ENCODE measurements at places on chromosomes 3 and 15.

GRCh38 chr3:119221779-119222320 is 18.8 kb downstream of the B4GALT4 start:
- no peak for DNase-seq

DNA sequence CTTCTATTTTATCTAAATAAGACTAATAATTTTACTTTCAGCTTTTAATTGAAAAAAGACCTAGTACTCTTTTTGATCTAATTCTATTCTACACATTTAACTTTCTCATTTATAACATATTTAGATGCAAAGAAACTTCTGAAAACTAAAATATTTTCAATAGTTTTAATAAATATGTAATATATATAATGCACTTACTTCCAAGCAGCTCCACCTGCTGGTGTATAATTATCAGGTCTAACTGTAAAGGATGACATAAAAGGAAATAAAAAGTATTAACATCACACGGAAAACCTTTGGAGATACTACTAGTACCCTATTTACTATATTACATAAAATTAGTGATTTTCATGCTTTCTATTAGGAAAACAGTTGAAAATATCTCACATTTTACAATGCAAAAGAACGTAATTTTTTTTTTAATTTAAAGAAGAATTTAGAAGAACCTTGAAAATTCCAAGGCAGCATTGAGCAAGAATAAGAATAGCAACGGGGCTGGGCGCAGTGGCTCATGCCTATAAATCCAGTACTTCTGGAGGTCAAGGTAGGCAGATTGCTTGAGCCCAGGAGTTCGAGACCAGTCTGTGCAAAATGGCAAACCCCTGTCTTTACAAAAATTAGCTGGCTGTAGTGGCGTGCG is 10.2 kb downstream of the PLSCR5 start:
- no peak for DNase-seq

- DNase-seq = no peak
Observed at GRCh38 chr3:158642005-158642404, 2.3 kb upstream of the GFM1 start.

DNA sequence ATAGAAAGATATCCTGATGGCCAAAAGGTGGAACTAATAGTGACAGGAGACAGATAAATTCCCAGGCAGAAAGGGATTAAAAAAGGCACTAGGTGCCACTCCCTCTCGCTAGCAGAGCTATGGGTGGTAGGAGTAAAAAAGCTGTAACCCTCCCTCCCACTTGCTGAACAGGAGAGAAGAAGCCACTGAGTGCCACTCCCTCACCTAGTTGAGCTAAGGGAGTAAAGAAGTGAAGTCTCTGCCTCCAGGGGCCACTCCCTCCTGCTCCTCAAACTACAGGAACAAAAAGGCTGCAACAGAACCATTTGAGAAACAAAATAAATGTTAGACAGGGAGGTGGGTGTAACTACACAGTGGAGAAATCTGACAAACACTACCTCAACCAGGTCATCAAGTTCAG is 276.2 kb upstream of the EPHA6 start:
- no peak for DNase-seq

GRCh38 chr15:89307791-89308190 is 26.8 kb downstream of the POLG start:
- no peak for DNase-seq

DNA sequence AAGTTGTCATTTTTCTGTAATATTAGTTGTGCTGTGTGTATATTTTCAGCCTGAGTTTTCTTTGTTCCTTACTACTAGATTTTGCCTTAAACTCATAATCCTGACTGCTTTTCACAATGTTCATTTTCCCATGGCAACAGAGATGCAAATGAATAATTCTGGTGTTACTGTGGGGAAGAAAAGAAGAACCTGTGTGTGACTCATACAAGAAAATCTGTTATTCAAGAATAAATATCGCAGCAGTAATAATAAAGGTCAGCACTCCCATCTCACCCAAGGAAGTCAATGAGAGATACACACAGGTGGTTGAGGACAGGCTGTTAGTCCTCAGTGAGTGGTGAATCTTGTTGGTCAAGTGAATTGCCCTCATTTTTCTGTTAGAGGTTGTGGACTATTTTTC is 656.6 kb upstream of the NAALADL2 start:
- no peak for DNase-seq

DNA sequence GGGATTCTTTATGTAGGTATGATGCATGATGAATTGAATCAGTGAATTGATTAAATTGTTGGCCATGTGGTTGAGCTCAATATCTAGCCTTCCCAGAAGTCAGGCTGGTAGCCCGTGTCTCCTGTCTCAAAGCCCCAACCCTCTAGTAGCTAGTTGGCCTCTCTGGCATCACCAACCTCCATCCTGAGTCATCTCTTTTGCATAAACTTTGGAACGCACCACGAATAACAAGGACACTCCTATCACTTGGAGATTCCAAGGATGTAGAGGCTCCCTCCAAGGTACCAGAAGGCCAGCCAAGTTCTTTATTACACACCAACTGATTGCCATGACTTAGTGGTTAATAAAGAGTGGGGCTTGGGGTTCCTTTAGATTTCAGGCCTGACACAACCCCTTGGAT is 148.4 kb downstream of the APBA2 start:
- no peak for DNase-seq

- DNase-seq = no peak
Observed at GRCh38 chr3:133882986-133883586, 12.6 kb downstream of the RAB6B start.

GRCh38 chr3:102712896-102713295 is 278.1 kb downstream of the ZPLD1 start:
- peak; percentile 23 for DNase-seq

DNA sequence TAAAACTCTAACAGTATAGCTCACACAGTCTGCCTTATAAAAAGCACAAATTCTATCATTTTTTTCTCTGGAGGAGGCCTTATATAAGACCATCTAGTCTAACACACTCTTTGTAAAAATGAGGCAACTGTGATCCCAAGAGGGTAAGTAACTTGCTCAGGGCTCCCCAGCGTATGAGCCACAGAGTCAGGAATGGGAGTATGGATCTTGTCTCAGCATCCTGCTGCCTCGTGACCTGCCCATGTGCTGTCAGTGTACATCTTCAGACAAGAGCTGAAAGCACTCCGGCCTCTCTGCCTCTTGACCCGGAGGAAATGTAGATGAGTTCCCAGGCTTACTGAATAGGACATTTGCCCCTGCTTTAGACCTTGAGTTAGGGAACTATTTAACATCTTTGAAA is 28.4 kb upstream of the MEF2A start:
- DNase-seq = no peak

DNA sequence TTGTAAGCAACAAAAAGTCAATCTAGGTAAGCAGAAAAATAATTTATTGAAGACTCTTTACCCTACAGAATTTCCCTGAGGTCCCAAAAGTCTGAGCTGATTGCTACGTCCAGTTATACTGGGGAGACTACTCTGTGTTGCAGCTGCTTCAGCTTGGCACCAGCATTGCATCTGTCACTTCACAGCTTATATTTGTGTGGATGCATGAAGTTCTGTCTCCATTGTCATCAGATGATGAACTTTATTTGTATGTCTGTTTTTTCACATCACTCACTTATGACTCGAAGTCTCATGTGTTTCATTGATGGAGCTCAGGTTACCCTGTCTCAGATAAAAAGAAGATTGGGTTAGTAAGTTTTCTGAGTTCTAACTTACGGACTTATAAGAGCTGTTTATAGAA is 75.3 kb upstream of the LRRFIP2 start:
- no peak for DNase-seq

DNA sequence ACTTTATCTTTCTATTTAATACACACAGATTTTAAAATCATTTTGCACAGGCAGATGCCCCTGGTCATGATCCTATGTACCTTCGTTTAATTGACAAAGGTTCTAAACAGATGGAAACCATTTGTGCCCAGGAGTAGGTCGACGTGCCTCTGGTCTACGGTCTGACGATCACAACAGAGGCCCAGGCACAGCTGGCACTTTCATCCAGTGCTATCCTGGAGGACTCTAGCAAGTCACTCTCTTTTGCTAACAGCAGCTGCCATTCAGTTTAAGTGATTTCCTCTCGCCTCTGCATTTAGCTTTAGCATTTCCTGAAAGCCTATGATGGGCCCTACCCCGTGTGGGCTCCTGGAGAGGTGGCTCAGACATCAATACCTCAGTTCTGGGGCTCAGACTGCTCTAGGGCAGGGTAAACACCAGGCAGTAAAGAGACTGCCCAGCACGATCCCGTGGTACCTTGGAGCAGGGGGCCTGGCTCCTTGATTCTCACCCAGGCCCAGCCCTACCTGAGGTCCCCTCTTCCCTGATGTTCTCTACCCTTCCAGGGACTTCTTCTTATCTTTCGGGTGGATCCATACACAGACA is 83.2 kb upstream of the SNRPA1 start:
- no peak for DNase-seq

DNA sequence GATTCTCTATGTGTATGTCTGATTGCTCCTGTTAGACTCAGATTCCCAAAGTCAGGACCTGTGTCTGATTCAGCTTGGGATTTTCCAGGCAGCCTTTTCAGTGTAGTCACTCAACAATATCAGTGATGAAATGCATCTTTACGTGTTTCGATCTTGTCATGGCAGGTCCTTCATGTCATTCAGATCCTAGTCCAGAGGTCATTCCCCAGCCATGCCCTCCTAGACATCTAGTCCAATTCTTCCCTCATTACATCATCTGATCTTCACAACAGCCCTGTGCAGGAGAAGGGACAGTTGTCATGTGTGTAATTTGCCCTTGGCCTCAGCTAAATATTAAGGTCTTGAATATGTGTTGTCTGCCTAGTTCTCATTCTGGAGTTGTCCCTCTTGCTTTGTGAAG is 153.2 kb upstream of the NR2E3 start:
- DNase-seq = no peak

DNA sequence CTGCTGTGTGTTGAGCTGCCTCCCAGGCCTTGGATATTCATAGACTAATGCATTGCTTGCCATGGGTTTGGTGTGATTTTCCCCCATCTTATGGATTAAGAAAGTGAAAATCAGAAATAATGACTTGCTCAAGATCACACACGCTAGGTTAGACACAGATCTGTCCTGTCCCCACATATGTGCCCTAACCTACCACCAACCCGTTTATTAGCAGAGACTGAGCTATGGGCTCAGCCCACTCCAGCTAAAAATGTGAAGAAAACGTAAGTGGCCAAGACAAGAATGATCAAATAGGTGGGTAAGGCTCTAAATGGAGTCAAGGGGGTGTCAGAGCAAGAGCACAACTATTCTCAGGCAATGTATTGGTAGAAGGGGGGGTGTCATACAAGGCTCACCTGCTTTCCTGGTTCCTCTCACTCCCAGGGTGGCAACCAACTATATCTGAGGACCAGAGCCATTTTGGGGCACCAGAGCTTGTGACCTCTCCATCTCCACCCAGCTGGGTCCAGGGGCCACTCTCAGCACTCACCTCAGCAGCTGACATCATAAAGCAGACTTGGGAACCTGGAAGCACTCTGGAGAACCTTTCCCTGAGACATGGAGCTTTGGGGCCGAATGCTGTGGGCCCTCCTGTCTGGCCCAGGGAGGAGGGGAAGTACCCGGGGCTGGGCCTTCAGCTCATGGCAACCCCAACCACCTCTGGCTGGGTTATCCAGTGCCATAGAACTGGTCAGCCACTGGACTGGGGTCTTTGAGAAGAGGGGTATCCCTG is 1.4 kb downstream of the HEMK1 start:
- no peak for DNase-seq

- no peak for DNase-seq
Observed at GRCh38 chr15:48541341-48542278, 103.9 kb downstream of the FBN1 start.

- no peak for DNase-seq
Observed at GRCh38 chr3:15171096-15171495, 35.0 kb upstream of the CAPN7 start.

DNA sequence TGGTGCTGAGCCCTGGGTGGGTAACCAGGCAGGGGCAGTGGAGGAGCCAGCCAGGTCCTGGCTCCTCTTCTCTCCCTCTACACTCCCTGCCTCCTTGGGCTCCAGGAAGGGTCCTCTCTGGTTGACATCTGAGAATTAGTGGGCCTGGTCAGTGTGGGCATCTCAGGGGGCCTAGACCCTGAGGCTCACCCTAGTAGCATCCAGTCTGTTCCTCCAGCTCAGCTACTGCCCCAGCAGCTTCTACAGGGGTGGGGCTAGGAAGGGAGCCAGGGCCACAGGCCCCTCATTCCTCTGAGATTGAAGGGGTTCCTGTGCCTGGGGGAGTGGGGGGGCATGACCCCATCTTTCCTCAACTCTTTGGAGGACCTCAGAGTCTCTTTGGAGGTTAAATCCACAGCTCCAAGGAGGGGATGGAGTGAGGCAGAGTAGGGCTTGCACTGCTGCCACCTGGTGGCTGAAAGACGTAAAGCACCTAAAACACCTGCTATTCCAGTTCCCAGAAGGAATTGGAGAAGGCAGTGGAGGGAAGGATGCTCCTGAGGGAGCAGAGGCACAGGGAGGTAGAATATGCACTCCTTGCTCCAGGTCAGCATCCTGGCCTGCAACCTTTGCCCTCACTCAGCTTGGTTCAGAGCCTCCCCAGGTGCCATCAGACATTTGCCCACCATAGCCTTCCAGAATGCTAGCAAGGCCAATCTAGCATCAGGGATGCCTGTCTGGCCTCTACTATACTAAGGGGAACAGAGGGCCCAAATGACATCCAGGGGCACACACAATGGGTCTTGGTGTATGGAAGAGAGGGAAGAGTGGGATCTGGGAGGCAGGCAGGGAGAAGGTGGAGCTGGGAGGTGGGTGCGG is 25.1 kb downstream of the C3orf18 start:
- peak; percentile 48 for DNase-seq

- no peak for DNase-seq
Observed at GRCh38 chr3:32972482-32973146, 21.2 kb downstream of the CCR4 start.

DNA sequence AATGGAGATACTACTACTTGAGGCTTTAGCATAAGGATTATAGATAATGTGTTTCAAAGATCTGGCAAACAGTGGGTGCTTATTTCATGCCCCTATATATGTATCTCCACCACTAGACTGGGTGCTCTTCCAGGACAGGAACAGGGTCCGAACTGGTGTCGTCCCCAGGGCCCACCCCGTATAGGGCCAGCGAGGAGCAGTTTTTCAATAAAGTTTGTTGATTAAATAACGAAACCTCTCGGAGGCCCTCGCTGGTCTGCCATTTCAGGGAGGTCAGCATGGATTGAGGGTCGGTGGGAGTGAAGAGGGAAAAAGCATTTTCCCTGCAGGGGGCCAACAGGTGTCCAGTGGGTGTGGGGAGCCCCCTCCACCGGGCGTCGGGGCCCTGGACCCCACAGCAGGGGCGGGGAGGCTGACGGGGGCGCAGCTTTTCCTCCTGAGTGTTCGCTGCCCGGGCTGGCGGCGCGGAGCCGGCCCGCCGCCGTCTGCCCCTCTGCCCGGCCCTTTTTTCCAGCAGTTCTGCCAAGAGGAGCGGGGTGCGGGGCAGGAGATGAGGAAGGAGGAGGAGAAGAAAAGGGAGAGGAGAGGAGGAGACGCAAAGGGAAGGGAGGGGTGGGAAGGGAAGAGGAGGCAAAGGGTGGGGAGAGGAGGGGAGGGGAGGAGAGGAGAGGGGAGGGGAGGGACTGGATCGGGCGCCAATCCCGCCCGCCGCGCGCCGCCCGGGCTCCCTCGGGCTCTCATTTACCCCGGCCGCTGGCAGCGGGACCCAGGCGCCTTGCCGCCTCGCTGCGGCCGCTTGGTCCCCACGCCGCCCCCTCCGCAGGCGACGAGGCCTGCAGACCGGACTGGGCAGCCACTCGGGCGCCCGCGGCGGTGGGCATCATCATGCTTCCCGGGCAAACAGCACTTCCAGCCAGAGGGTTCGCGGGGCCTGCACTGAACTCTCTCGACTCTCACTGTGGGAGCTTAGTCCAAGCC is 66.3 kb downstream of the ISG20 start:
- DNase-seq = no peak

- DNase-seq = no peak
Observed at GRCh38 chr3:87765256-87765655, 293.5 kb downstream of the CGGBP1 start.

Measured in stimulated activated CD4-positive, alpha-beta T cell treated with anti-CD3 and anti-CD28 coated beads, Interleukin-1b, Interleukin-23, amount 100 ng/mL, for 48 hours (primary cell).